ENCODE measurements at places on chromosomes 13 and 19. TPM values are rescaled to one million over a fixed set of nuclear protein-coding genes. Genes with fewer than 3 reads are reported as not detected.

- DNase-seq: no peak
Measured at GRCh38 chr19:45439190-45439568, 15.5 kb upstream of the ERCC1 start.

DNA sequence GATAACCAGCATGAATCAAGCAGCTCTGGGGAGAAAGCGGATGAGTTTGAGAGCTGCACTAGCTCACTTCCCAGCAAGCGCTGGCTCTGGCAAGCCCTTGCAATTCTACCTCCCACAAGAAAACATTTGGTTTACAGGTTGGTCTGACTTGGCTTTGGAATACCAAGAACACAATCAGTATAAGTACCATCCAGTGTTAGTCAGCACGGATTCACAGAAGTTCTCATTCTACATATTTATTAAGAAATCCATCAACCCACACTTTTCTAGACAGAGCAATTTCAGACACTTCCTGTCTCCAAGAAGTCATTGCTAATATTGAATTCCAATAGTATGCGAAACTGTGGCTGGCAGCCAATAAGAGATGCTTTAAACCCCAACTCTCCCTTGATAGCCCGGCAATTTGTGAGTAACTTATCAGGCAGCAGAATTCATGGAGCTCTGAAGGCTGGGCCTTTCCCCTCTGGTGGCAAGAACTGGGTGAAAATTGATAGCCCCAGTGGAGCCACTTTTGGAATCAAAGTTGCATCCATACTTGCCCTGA lies 59.4 kb upstream of the WASF3 start:
- DNase-seq: no peak

DNA sequence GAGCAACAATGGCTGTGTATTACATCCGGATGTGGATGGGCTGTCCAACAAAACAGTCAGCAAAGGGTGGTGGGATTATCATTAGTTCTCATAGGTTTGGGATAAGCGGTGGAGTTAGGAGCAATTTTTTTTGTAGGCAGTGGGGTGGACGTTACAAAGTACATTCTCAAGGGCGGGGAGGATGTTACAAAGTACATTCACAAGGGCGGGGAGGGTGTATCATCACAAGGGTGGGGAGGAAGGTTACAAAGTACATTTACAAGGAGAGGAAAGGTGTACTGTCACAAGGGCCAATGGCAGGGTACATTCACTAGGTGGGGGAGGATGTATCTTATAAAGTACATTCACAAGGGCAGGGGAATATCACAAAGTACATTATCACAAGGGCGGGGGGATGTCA lies 20.8 kb upstream of the ZNF561 start:
- no peak for DNase-seq

GRCh38 chr13:48194379-48194754 lies 38.6 kb upstream of the ITM2B start:
- no peak for DNase-seq

GRCh38 chr19:51799034-51799773 lies 4.2 kb downstream of the FPR3 start:
- no peak for DNase-seq

- DNase-seq: no peak
Measured at GRCh38 chr13:39672378-39673132, 17.1 kb downstream of the COG6 start.

- DNase-seq: no peak
Measured at GRCh38 chr13:81577601-81578195, 1236.8 kb upstream of the SPRY2 start.

DNA sequence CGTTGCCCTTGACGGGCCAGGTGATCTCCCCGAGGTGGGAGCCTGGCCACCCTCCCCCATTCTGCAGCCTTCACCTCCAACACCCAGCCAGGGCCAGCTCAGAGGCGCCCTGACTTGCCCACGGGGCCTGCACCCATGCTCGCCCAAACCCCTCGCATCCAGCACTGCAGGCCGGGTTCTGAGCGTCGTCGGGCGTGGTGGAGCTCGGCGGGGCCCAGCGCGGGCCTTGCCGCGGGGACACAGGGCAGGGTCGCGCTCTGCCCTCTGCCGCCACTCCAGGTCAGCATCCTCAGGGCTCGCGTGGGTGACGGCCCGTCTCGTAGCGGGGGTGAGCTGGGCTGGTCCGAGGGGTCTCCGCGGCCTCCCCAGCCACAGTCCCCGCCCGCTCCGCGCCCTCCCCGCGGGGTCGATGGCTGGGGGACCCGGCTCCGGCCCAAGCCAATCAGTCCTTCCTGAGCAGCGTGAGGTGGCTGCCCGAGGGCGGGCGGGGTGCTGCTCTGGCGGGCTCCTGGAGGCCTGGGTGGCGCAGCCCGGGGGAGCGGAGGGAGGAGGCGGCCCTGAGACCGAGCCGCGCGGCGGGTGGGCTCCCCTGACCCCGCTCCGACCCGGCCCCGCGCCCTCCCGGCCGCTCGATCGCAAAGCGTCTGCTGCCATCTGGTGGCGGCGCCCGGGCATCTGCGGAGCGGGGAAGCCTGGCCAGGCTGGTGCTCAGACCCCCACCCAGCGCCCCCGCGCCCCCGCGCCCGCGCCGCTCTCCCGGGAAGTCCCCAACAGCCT lies 61.4 kb downstream of the CCNE1 start:
- peak; percentile 86 for DNase-seq

Gene STAP2
- total RNA-seq: 18.1 TPM

Gene SBK2
- 0.42 TPM for total RNA-seq

Gene BRCA2
- total RNA-seq: 3.0 TPM

Gene RNF225
- total RNA-seq: 0.44 TPM
